ENCODE measurements at places on chromosomes 7 and 10. TPM values are rescaled to one million over a fixed set of nuclear protein-coding genes. Genes with fewer than 3 reads are reported as not detected.

ERV3-1 gene
- 3.0 TPM for total RNA-seq

EMX2 gene
- total RNA-seq, result not detected

AASS gene
- total RNA-seq, result 3.8 TPM

HMX3 gene
- 3.9 TPM for total RNA-seq

KNDC1 gene
- total RNA-seq, result 0.09 TPM

GPR15LG gene
- not detected for total RNA-seq

C10orf105 gene
- total RNA-seq, result not detected

MEOX2 gene
- total RNA-seq, result not detected

IGF2BP3 gene
- total RNA-seq, result 78.9 TPM

TMEM236 gene
- 0.17 TPM for total RNA-seq

Measured in NCI-H460 (cell line).